ENCODE measurements at places on chromosomes 2 and 18.

- DNase-seq = no peak
Measured at GRCh38 chr2:194674043-194674442, 983.0 kb upstream of the SLC39A10 start.

DNA sequence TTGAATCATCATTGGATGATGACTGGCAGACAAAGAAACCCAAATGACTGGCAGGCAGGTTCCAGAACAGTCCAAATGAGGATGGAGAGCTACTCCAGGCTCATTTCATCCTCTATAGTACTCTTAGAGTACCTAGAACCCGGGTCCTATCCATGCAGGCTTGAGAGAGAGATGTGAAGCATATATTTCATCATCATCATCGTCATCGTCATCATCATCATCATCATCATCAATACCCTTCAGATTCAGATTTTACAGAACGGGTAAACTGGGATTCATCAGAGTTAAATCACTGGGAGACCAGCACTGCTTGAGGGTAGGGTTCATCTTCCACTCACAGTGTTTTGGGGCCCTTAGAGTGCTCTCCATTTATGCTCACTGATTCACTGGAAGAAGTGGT, 52.3 kb downstream of the PAX8 start:
- no peak for DNase-seq

DNA sequence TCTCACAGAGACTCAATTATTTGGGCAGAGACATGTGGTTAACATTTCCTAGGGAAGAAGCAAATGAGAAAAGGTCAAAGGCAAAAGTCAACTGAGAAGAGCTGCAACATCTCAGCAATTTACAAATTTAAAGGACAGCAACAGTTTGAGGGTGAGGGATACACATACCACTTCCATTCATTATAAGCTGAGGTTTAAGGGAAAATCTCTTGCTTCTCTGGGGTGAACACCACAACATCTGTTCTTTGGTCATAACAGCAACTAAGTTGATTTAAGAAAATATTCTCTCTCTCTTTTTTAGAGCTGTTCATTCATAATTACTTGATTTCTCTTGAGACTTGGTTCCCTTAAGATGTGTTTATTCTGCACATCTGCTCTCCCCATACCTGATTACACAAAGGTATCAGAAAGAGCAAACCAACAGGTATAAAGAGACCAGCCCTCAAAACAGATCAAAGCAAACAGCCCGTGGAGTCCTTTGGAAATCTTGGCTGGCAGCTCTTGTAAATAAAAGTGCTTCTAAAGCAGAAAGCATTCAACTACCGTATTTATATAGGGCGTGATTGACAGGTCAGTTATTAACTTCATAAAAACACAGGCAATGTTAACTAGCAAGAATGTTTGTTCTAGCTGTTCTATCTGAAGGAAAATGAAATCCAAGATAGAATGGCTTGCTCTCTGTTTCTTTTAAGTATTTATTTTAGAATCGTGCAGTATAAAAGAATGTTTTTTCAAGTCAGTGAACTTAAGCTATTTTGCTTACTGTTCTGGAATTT, 132.8 kb downstream of the THADA start:
- no peak for DNase-seq

DNA sequence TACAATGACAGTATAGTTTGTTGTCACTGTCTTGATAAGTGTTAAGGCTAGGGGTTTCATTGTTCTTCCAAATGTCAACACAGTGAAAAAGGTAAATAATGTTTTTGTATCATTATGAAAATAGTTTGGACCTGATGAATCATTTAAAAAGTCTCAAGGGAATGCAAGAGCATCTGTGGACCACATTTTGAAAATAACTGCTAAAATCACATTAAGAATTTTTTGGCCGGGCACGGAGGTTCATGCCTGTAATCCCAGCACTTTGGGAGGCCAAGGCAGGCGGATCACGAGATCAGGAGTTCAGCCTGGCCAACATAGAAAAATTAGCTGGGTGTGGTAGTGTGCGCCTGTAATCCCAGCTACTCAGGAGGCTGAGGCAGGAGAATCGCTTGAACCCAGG, 10.3 kb downstream of the SCN1A start:
- DNase-seq = no peak

DNA sequence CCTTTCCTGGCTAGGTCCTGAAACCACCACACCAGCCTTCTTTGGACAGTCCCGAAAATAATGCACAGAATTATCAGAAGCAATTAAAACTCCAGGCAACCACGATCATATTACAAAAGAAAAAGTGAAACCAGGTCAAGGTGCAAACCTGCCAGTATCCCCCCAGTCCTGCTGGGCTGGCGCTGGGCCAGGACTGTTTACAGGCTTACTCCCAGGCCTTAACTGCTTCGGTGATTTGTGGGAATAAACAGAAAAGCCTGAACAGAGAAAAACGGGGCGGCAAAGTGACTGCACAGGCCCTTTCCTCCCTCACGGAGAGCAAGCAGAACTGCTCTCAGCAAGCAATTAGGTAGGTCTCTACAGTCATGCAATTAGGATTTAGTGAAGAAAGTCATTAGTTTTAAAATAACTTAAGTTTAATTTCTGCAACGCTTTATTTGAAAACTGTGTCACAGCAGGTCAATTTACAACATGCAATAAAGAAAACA, 1.3 kb downstream of the HDAC4 start:
- DNase-seq = no peak

- no peak for DNase-seq
Measured at GRCh38 chr18:76230791-76231190, 264.3 kb downstream of the ZNF516 start.

- no peak for DNase-seq
Measured at GRCh38 chr18:36942264-36942663, 113.3 kb downstream of the KIAA1328 start.

DNA sequence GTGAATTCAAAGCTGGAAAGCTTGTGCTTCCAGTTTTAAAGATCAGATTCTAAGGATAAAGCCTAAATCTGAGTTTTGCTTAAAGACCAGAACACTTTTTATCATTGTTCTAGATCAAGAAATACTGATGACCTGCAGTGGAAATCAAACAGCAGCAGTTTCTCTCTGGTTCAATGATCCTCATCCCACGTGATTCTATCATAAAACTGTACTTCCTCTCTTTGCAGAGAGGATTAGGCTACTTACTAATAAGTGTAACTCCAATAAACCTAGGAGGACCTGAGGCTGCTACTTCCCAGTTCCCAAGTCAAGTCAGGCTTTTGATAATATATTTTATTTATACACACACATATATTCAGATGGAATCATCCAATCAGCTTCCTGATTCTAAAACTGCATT, 81.9 kb downstream of the TCF4 start:
- DNase-seq = no peak

DNA sequence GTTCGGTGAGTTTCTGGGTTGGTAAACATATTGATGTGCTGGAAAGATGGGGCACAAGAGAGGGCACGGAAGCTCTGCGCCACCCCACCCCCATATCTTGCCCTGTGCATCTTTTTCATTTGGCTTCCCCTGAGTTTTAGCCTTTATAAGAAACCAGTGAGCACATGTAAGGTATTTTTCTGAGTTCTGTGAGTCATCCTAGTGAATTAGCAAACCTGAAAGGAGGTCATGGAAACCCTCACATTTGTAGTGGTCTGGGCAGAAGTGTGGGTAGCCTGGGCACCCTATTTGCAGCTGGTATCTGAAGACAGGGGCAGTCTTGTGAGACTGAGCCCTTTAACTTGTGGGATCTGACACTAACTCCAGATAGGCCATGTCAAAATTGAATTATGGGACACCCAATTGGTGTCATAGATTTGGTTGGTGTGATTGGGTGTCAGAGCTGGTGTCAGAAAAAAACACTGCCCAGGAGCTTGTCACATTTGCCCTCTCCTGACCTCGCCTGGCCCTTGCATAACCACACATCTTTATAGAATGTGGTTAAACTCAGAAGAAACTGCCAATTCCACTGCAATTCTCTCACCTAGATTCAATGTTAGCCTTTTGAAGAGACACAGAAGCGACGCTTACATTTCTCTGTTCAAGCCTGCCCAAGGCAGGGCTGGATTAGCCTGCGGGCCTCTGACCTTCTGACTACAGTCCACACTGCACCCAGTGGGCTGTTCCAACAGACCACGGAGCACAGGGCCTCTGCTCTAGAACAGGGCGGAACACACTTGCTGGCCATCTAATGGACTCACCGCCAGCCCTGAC, 12.0 kb upstream of the GALM start:
- no peak for DNase-seq

DNA sequence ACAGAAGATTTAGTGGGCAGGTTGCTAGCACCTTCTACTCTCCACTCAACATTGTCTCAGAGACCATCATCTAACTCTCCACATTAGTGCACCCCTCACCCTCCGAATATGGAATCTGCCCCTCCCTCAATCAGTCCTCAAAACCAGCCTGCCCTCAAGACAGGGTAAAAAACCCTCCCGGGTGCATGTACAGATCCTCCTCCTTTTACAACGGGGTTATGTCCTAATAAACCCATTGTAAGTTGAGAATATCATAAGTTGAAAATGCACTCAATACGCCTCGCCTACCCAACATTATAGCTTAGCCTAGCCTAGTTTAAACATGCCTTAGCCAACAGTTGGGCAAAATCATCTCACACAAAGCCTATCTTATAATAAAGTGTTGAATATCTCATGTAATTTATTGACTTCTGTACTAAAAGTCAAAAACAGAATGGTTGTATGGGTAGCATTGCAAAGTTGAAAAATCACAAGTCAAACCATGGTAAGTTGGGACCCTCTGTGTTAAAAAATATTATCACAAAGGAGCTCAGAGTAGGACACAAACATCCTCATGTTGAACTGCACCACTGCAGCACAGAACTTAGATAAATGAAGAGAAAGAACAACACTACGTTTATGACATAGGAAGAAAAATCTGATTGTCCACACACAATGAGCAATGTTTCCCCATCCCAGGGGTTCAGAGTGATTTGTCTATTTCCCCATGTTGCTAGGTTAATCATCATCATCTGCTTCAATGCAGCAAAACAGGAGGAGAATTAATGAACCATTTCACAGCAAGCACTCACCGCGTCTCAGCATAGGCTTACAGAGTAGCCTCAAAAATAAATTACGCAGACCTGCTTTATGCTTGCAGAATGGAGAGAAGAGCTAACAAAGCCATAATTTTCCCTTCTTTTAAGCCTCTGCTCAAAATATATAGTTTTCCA, 184.1 kb upstream of the ARL4C start:
- DNase-seq = no peak

DNA sequence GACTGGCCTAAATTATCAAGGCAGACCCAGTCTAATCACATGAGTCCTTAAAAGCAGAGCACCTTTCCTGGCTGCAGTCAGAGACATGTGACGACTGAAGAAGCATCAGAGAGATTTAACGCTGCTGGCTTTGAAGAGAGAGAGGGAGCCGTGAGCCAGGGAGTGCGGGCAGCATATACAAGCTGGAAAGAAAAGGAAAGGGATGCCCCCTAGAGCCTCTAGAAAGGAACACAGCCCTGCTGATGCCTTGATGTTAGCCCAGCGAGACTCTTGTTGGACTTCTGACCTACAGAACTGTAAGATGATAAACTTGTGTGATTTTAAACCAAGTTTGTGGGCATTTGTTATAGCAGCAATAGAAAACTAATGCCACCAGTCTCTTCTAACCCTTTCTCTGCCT, 58.1 kb downstream of the HEATR5B start:
- no peak for DNase-seq

- DNase-seq = no peak
Measured at GRCh38 chr2:68686178-68686577, 42.8 kb downstream of the PROKR1 start.

GRCh38 chr2:3823748-3824147, 120.4 kb downstream of the DCDC2C start:
- DNase-seq = no peak

GRCh38 chr2:152782171-152782570, 63.8 kb downstream of the ARL6IP6 start:
- no peak for DNase-seq

GRCh38 chr2:187377340-187377739, 70.7 kb downstream of the CALCRL start:
- DNase-seq = no peak

- DNase-seq = no peak
Measured at GRCh38 chr2:233178994-233179847, 72.3 kb upstream of the ATG16L1 start.

- DNase-seq = peak; percentile 70
Measured at GRCh38 chr2:54409752-54410151, 46.4 kb upstream of the SPTBN1 start.

DNA sequence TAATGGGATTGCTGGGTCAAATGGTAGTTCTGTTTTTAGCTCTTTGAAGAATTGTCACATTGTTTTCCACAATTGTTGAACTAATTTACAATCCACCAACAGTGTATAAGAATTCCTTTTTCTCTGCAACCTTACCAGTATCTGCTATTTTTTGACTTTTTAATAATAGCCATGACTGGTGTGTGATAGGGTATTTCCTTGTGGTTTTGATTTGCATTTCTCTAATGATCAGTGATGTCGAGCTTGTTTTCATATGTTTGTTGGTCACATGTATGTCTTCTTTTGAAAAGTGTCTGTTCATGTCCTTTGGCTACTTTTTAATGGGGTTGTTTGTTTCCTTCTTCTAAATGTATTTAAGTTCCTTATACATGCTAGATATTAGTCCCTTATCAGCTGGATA, 322.3 kb downstream of the CDH2 start:
- DNase-seq = no peak

DNA sequence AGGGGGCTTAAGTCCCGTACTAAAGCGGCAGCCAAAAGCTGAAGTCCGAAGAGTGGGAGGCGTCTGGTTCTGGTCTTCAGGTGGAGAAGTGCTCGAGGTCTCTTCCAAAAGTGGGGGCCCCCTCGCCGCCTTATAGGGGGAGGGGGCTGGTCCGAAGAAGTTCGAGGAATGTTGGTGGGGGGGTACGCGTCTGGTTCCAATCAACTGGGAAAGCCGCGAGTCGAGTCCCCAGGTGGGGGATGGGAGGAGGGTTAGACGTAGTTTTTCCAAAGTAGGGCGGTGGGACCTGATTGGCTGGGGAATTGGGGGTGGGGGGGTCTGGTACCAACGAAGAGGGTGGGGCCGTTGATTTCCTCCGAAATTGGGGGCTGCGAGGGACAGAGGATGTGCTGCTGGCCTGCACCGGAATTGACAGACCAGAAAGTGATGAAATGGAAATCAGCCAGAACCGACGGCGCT, 594 bp downstream of the ITM2C start:
- DNase-seq = peak; percentile 67

- no peak for DNase-seq
Measured at GRCh38 chr2:136207030-136207623, 89.2 kb upstream of the CXCR4 start.

- DNase-seq = no peak
Measured at GRCh38 chr2:234497594-234498235, 834 bp upstream of the ARL4C start.

GRCh38 chr2:200454927-200455801, 54.7 kb downstream of the KCTD18 start:
- no peak for DNase-seq

GRCh38 chr2:54954705-54955357, 95.4 kb downstream of the RTN4 start:
- DNase-seq = no peak

GRCh38 chr2:65662654-65663432, 230.4 kb upstream of the SPRED2 start:
- DNase-seq = peak; percentile 36

- DNase-seq = no peak
Measured at GRCh38 chr2:39667104-39667885, 1.6 kb downstream of the TMEM178A start.

GRCh38 chr2:105791229-105791628, 46.5 kb downstream of the NCK2 start:
- no peak for DNase-seq

GRCh38 chr18:6256521-6256920, 158.2 kb downstream of the L3MBTL4 start:
- DNase-seq = no peak

GRCh38 chr18:63707816-63708215, 5.1 kb downstream of the SERPINB11 start:
- no peak for DNase-seq
